ENCODE measurements at places on chromosomes 5 and 9.

- no peak for DNase-seq
Observed at GRCh38 chr9:36007316-36007708, 29.4 kb upstream of the RECK start.

GRCh38 chr5:149381261-149381985, 2.3 kb upstream of the IL17B start:
- no peak for DNase-seq

- DNase-seq = no peak
Observed at GRCh38 chr5:125140855-125141254, 394.4 kb upstream of the ZNF608 start.

DNA sequence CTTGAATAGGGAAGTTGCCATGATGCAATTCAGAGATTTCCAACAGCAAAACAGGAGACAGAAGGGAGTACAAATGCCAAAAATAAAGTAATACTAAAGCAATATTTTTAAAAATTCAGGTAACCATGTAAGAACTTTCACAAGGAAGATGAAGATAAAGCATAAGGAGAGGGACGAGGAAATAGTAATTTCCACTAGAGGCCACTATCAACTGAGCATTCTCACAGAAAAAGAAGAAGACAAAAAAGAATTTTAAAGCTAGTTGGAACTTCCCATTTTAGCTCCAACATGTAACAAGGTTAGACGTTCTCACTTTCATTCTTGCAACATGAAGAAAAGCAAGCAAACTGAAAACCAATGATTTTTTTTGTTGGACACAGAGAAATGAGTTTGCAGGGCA, 779.9 kb upstream of the CDH6 start:
- no peak for DNase-seq

All from fibroblast of skin of left biceps (primary cell).